ENCODE measurements at places on chromosomes 3 and 15.
A peak's percentile ranks its signal among the peaks of the same experiment; 100 is the strongest.

DNA sequence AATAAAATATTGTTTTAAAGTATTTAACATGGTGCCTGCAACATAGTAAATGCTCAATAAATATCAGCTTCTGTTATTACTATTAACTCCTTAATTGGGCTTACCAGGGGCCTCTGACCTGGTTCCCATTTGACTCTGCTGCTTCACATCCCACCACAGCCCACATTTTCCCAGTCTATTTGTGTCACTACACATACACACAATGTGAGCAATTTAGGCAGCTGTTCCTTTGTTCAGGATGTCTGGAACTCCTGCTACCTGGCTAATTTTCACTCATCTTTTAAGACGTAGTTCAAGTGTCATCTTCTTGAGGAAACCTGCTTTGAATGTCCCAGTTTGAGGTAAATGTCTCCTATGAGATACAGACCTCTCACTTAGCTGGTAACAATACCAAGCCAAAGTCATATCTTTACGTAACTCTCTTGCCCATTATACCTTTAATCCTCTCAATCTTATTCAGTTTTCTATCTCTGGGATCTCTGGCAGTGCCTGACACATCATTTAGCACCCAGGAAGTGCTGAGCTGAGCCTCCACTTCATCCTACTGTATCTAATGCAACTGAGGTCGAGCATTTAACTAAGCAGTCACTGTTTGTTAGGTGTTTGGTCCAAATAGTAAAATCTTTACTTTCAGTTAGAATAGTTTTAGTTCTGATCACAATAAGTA is 4.4 kb downstream of the TGFBR2 start:
- DNase-seq = no peak

DNA sequence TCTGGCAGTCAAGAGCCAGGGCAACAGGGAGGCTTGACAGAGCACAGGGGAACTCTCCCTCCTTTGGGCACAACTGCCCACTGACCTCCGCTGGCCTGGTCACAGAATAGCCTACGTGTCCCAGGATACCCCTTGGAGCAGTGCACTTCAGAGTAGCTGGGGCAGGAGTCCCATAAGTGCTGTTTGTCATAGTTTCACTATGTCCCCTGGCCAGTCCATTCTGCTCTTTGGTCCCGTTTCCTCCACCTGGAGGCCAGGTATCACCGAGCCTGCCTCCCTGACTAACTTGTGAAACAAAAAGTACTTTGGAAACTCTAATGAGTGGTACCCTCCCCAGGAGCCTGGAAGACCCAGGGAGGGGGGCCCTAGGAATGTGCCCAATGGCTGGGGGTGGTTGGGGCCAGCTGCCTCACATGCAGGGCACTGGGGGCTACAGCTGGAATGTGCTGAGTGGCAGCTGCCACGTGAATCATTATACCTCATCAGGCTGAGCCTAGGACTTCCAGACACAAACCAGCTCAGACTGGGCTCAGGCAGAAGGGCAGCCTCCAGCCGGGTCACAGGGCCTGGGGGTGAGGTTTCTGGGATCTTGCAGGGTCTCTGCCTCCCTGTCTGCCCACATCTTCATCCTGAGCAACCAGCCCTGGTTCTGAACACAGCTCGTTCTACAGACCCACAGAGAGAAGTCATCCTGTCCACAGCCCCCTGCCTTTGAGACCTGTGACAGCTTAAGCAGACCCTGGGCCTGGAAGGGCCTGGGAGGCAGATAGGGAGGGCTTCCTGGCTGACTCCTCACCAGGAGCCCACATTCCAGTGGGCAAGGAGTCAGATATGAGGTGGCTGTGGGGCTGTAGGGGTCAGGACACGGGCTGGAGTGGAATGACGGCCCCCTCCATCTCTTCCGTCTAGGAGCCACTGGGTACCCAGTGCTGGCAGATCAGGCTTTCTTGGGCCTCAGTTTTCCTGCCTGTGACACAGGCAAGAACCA is 914 bp upstream of the PTH1R start:
- DNase-seq = no peak

- no peak for DNase-seq
Measured at GRCh38 chr3:33317963-33318709, 40.9 kb downstream of the FBXL2 start.

DNA sequence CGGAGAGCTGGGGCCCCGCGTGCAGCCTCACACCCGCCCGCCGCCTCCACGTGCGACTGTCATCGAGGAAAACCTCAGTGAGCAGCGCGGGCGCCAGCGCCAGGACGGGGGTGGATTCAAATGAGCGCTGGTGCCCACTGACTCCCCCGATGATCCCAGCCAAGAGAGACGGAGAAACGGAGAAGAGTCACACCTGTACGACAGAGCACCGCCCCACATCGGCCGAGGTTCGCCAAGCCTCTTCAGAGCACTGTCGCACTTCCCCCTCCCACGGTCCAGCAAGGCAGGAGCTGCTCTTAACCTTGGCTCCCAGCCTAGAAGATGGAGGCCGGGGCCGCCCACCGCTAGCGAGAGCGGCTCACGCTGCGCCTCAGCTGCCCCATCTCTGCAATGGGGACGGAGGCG is 130.9 kb upstream of the IQSEC1 start:
- no peak for DNase-seq

GRCh38 chr3:30026851-30027250 is 579.5 kb upstream of the TGFBR2 start:
- DNase-seq = no peak

DNA sequence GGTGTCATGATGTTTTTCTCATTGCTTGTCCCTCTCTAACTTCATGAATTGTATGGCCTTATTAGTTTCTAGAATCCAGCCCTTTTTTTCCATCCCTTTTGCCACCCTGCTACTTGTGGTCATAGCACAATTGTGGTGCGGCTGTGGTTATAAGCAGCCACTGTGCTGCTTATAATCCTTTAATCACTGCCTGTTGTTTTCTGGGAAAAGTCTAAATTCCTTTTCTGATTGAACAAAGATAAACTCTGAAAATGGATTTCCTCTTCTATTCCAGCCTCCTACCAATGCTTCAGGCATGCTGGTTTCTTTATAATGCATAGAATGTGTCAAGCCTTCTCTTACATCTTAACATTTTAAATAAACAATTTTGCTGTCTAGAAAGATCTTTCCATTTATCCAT is 319.5 kb downstream of the C3orf38 start:
- DNase-seq = no peak

GRCh38 chr3:99720985-99721632 is 82.7 kb downstream of the COL8A1 start:
- DNase-seq = no peak

DNA sequence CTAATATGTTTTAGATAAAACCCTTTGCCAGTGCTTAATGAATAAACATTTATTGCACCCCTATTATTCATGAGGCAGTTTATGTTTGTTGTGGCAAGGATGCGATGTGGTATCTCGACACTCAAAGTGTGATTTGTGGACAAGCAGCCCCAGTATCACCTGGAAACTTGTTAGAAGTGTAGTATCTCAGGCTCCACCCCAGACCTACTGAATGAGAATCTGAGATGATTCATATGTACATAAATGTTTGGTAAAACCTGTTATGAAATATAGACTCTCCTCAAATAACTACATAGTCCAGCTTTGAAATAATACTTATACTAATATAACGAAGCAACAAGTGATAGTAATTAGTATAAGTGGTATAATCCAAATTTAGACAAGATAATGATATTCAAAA is 914.8 kb downstream of the TUSC7 start:
- no peak for DNase-seq

- DNase-seq = no peak
Measured at GRCh38 chr3:23659840-23660430, 145.8 kb upstream of the UBE2E1 start.

GRCh38 chr15:34941831-34942230 is 27.7 kb downstream of the AQR start:
- no peak for DNase-seq

DNA sequence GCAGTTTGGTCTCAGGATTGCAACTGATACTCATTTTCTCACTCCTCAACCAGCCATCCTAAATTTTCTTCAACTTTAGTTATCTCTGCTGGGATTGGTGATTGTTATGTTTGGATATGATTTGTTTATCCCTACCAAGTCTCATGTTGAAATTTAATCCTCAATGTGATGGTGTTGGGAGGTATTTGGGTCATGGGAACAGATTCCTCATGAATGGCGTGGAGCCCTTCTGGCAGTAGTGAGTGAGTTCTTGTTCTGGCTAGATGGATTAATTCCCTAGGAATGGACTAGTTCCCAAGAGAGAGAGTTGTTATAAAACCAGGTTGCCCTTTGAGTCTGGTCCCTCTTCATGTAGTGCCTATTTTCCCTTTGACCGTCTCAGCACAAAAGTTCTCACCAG is 399.9 kb downstream of the SQOR start:
- DNase-seq = no peak

DNA sequence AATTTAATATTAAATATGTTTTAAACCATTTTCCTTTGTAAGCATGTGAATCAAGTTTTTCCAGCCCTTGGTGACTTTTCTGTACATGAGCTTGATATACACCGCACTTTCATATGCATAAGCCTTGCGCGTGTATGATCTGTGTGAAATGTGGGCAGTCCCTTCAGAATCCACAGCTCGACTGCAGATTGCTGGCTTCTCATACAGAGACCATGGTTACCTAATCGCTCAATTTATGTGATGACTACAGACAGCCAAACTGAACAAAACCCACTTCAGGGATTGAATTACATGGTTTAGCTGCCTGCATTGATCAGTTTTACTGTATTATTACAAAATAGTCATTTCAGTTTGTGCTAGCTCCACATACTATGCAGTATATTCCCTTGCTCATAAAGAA is 212.3 kb upstream of the NECTIN3 start:
- no peak for DNase-seq

GRCh38 chr15:99605490-99605931 is 39.7 kb downstream of the MEF2A start:
- no peak for DNase-seq

- DNase-seq = no peak
Measured at GRCh38 chr15:60928210-60928609, 300.9 kb downstream of the RORA start.

DNA sequence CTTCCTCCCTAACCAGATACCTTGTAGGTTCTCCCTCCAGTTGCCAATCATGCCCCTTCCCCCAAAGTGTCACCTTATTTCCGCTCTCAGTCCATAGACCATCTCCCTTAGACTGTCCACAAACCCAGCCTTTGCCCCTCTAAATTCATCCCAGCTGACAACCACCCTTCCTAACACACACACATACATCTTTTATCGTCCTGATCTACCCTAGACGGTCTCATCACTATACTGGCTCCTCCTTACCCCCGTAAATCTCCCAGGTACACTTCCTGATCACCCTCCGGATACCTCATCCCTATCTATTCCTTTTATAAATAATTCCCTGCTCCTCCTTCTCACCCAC is 828 bp downstream of the THOC7 start:
- no peak for DNase-seq

- DNase-seq = no peak
Measured at GRCh38 chr15:74543583-74543982, 2.6 kb downstream of the ARID3B start.

GRCh38 chr3:73561494-73561893 is 63.2 kb downstream of the PDZRN3 start:
- no peak for DNase-seq

- DNase-seq = no peak
Measured at GRCh38 chr3:187925326-187925725, 180.1 kb upstream of the BCL6 start.

DNA sequence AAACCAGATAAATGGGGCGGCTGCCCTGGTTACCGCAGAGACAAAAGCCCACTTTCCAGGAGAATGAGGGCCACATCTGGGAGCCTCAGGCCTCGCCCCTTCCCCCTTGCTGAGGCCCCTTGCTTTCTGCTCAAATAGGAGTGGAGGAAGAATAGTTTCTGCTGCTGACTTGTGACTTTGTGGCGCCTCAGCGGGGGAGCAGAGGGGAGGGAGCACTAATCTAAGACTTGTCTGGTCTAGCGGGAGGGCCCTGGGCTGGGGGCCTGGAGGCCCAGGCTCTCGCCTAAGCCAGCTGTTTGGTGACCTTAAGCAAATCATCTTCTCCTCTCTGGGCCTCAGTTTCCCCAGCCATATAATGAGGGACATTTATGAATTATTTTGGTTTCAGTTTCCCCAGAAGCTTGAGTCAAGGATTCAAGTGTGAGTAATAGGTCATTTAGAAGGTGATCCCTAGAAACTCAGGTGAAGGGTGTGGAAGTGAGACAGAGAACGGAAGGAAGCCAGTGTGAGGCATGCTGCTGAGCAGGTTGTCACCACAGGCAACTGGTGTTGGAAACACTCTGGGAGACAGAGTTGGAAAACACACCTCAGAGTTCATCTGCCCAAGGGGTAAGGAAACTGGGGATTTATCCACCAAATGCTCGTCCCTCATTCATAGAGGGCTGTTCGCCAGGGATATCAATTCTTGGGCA is 25.9 kb upstream of the SMAD3 start:
- DNase-seq = no peak

DNA sequence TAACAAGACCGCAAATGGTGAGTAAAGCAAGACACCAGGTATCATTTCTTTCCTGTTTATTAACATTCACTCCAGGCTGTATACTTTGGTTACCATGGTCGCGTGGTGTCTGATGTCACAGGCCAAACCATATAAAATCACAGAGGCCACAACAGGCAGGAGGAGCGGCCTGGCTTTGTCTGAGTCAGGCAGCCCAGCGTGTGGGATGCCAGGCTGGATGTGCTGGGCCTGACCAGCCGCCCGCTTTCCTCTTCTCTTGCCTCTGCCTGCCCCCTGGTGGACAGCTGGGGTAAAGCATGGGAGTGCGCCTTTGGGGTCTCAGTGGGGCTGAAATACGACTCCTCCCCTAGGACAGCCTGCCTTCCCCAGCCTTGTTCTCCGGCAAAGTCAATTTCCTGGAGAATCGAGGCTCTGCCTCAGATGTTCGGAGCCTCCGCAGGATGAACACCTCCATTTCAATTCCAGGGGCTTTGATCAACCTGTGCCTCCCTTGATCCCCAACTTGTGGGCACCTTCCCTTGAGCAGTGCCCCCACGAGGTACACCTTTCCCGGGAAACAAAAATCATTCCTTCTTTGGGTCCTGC is 78.2 kb downstream of the CCNL1 start:
- DNase-seq = peak; percentile 91

GRCh38 chr15:89576417-89576773 is 1.1 kb downstream of the TICRR start:
- DNase-seq = no peak

DNA sequence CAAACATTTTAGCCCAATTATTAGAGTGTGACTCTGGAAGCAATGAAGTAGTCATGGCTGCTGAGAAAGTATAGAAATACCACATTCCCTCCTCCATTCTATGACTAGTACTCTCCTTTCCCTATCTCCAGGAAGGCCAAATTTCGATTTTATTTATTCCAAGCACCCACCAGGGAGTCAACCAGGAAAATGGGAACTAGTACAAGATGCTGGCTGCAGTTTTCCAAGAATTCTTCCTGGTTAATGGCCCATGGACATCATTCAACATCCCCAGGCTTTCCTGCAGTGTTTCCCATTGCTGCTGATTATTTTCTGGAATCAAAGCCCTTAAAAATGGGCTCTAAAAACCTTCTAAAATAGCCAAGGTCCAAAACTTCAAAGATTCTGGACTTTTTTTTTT is 247.9 kb upstream of the STT3B start:
- no peak for DNase-seq

DNA sequence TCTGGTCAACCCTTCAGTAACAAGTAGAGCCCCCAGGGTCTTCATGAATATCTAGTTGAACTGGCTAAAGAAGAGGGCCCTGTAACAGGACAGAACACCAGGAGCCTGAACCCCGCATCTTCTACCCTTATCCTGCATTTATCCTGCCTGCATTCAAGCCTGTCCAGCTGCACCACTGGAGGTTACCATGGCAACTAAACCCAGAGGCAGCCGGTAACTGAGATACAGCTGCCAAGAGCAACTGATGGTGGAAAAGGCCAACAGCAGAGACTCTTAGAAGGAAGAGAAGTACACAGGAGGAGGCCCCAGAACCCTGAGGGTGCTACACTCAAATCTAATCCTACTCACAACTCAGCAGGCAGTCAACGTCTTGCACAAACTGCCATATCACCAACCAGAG is 3.7 kb upstream of the PRKAR2A start:
- peak; percentile 60 for DNase-seq
